Cerebellum (tissue), 4 donors: ENCODE measurements at places on chromosomes 1 and 21. TPM values are rescaled to one million over a fixed set of nuclear protein-coding genes. Genes with fewer than 3 reads are reported as not detected.
A peak's percentile ranks its signal among the peaks of the same experiment; 100 is the strongest.

Gene CXADR
- 139 TPM for total RNA-seq

Gene ANGPTL3
- total RNA-seq: not detected

Gene B4GALT2
- total RNA-seq: 59.3 TPM

Gene MFSD2A
- 18.9 TPM for total RNA-seq

Gene TRIM58
- total RNA-seq: 6.1 TPM

Gene BMP8B
- 1.5 TPM for total RNA-seq

Gene PDZK1
- total RNA-seq: 0.91 TPM

Gene PEAR1
- 1.8 TPM for total RNA-seq

Gene GUCA2B
- not detected for total RNA-seq

Gene RGS7
- 12.5 TPM for total RNA-seq

Gene LGR6
- total RNA-seq: 2.9 TPM

Gene HSD3B1
- not detected for total RNA-seq

Gene DHRS3
- 23.6 TPM for total RNA-seq

Gene GBP2
- total RNA-seq: 0.54 TPM

Gene CSMD2
- 37.5 TPM for total RNA-seq

GRCh38 chr1:159177272-159177907 is 6.0 kb downstream of the CADM3 start:
- DNase-seq: no peak

GRCh38 chr1:234435620-234436019 is 43.4 kb downstream of the TARBP1 start:
- no peak for DNase-seq

DNA sequence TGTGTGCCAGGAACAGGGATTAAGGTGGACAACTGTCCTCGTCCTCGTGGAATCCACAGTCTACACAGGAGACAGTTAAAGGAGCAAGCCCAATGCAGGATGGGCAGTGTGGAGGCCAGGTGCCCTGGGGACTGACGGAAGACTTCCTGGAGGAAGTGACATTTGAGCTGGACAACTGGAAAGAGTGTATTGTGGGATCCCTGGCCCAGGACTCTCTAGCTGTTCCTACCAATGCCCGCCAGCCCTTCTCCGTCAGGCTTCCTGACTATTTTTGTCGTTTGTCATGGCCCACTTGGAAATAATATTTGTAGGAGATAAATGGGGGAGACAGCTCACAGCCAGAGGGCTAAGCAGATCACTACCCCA is 235.3 kb downstream of the TOMM20 start:
- DNase-seq: no peak

DNA sequence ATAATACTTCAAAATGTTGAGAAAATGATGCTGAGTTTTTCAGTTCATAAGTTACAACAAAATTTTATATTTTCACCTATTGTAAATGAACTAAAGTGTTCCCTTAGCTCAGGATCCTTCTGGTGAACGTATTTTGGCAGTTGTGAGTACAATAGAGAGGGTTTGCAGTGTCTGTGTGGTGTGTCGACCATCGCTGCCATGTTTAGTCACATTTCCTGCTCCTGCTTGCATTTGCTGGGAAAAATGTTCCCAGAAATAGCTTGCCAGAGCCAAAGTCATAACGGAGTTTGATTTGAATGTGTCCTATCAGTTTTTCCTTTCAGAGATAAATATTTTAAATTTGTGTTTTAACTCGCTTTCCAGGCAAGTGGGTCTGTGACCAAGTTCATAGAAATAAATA is 117.1 kb upstream of the COL6A1 start:
- no peak for DNase-seq

DNA sequence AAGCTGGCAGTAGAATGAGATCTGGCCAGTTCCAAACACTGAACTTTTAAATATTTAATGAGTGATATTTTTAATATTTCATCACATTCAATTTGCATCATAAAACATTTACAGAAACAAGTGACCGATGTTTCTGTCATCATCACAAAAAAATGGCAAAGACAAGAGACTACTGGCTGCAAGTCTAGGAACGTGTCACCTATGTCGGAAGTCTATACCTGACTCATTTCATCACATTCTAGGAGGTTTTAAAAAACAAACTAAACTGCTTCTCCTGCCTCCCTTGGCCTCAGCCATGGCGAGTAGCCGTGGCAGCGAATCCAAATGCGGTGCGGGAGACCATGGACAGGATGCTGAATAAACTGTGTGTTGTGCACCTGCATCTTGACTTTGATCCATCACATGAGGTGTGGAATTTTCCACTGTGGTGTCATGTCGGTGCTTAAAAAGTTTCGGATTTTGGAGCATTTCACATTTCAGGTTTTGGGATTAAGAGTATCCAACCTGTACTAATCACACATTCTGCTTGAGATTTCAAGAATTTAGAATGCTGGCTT is 43.1 kb downstream of the CLSTN1 start:
- DNase-seq: peak; percentile 86

DNA sequence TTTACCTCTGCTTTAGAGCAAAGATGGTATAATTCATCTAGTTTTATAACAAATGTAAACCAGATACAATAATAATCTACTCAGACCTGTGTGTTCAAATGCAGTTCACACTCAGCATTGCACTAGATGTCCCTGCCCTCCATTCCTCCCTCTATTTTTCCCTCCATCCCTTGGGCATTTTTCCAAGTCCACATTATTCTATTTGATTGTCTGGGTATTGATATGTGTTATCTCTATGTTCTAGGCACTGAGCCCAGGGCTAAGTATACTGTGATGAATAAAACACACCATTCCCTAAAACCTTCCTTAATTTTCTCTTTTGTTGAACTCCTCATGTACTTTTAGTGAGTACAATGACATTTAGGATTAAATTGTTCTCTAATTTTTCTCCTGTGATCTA is 66.2 kb upstream of the HMCN1 start:
- no peak for DNase-seq

DNA sequence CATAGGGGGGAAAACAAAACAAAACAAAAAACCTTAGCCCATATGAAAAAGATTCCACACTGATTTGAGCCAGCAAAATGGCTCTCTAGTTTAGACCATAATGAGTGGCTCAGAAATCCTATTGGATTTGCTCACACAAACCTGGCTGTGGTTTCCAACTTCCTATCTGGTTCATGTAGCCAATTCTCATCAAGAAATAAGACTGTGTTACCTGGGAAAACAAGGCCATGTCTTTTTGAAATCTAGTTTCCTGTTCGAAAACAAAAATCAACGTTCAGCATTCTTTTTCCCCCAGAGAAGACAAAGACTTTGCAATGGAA is 69.2 kb downstream of the TBX15 start:
- no peak for DNase-seq

GRCh38 chr1:168736520-168736919 is 7.5 kb upstream of the DPT start:
- no peak for DNase-seq

DNA sequence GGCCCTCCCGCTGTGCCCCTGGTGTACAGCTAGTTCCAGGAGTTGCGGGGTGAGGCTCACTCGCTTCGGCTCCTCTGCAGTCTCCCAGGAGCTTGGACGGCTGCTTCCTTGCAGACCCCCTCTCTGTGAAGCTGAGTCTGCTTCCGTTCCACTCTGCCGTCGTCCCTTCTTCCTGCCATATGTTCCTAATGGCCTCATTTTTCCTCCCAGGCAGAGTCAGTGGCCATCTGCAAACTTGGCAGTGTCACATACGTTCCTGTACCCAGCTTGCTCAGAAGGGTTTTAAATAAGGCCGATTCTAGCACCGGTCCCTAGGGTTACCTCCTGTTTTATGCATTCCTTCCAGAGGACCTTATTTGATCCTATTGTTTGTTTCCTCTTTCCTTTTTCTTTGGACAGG is 21.3 kb downstream of the ACTL8 start:
- peak; percentile 81 for DNase-seq

GRCh38 chr1:15276691-15277446 is 29.8 kb downstream of the FHAD1 start:
- DNase-seq: no peak

GRCh38 chr1:7931446-7931812 is 9.2 kb downstream of the TNFRSF9 start:
- no peak for DNase-seq

GRCh38 chr1:91201176-91201575 is 179.3 kb upstream of the ZNF644 start:
- DNase-seq: no peak

DNA sequence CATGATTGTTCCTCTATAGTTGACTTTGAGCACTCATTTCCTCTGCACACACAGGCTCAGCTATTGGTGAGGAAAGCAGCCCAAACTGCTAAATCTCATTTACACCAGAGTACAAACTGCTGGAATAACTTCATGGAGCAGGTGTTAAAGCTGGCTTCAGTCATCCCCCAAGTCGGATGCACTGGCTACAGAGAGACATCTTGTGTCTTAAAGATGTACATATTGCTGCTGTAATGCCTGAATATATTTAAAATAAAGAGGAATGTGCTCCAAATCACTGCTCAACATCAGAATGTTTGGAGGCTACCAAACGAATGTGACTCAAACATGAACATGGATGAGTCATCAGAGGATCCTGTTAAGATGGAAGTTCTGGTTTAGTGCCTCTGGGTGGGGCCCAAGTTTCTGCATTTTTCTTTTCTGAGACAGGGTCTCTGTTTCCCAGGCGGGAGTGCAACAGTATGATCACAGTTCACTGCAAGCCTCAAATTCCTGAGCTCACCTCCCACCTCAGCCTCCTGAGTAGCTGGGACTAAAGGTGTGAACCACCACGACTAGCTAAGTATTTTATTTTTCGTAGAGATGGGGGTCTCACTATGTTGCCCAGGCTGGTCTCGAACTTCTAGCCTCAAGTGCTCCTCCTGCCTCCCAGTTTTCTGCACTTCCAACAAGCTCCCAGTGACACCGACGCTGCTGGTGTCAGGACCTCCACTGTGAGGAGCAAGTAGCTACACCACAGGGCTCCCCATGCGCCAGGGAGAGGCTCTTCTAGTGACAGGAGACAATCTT is 79.0 kb upstream of the KRTAP19-8 start:
- DNase-seq: no peak

GRCh38 chr1:221470000-221470698 is 271.7 kb downstream of the DUSP10 start:
- no peak for DNase-seq

- DNase-seq: no peak
Observed at GRCh38 chr1:108124622-108125311, 75.4 kb downstream of the SLC25A24 start.

- DNase-seq: peak; percentile 25
Observed at GRCh38 chr1:183871142-183871541, 66.2 kb downstream of the RGL1 start.

- no peak for DNase-seq
Observed at GRCh38 chr1:43447891-43448708, 5.6 kb downstream of the HYI start.

- no peak for DNase-seq
Observed at GRCh38 chr1:161070761-161071160, 1.1 kb upstream of the ARHGAP30 start.

DNA sequence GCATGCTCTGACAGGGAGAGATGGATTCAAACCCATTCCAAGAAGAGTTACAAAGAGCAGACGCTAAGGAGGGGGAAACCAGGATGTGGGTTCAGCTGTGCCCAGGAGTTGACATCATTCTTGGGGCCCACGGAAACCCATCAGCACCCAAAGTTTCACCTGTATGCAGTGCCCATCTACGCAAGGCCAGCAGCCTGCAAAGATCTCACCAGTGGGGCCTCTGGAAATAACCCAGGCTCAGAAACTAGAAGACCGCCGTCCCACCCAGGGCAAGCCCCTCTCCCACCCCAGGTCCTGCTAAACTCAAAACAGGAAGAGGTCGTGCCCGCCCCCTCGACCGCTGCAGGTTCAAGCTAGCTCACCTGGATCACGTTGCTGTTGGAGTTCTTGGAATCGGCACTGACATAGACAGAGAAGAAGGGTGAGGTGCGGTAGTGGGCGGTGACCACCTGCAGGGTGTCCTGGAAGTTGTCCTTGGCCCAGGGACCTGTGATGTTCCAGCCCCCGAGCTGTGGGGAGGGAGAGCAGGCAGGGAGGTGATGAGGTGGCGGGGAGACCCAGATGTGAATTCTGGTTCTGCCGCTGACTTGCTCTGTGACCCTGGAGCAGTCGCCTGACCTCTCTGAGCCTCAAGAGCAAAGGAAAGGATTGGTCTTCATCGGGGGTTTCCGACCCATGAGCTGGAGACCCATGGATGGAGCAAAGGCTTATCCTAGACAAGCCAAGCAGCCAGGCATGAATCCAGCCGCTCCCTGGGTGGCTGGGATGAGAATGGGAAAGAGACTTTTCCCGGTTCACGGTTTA is 31.7 kb downstream of the ECE1 start:
- no peak for DNase-seq

- no peak for DNase-seq
Observed at GRCh38 chr1:8607906-8608305, 209.5 kb downstream of the RERE start.

- DNase-seq: no peak
Observed at GRCh38 chr1:156153362-156153761, at the start of gene SEMA4A. SEMA4A (plus strand) TSS chr1:156153585; CDS start chr1:156154579, 994 bp downstream.

- DNase-seq: peak; percentile 64
Observed at GRCh38 chr1:23177438-23178380, 9.1 kb upstream of the LUZP1 start.

- DNase-seq: no peak
Observed at GRCh38 chr1:53038566-53038965, 23.4 kb upstream of the PODN start.

DNA sequence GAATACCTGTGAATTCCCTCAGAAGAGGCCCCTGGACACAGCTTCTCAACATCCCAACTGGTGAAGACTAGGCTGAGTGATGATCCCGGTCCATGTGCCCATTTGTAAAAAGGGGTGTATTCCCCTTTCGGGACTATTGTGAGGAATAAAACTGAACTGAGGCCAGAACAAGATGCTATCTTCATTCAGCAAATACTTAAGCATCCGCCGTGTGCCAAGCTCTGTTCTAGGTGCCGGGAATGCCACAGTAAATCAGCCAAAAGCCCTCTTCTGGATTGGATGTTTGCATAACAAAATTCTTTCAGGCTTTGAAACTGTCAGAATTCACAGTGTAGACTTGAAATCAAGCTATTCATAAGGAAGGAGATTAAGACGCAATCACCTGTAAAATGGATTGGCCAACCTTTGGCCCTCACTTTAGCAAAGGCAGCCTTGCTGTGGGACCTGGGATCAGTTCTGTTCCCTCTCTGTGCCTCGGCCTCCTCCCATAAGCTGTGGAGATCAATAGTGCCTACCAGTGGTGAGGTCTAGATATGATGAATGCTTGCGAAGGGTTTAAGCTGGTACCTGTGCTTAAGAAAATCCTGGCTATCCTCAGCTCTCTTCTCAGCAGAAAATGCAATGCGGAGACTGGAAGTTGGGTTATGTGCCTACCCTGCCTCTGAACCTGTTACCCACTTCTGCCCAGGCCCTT is 1.8 kb downstream of the ALPL start:
- no peak for DNase-seq

- no peak for DNase-seq
Observed at GRCh38 chr1:169312084-169312954, 55.3 kb downstream of the NME7 start.

DNA sequence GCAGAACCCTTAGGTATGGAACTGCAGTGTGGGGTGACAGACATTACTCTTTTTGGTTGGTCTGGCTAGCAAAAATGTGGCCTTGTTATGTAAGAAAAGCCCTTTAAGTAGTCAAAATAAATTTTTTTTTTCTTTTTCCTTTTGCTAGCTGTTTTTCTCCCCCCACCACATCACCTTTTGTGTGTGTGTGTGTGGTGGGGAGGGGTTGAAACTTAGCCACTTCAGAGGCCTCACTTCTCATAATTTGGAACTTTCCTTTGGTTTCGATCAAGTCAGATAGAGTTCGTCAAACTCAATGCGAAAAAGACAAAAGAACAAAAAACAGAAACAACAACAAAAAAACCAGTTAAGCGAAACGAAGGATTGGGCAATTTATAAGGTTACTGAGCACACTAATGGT is 1.9 kb upstream of the PRMT2 start:
- no peak for DNase-seq

GRCh38 chr1:186967656-186968394 is 139.1 kb downstream of the PLA2G4A start:
- DNase-seq: no peak
